Hypothalamus (tissue), 51 donors: ENCODE measurements at places on chromosomes 16 and 17.

DNA sequence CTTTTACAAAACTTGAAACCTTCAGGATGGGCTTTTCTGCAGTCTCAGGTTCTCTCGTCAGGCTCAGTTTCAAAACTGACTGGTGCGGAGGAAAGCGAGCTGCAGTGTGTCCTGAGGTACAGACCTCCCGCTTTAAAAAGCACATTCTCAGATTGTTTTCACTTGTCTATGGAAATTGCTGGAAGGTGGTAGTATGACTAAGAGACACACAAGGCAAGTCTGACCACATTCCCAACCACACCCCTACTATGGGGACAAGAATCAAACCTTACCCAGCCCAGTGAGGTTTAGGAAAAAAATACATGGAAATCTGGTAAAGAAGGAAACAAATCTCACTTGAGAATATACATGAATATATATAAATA lies 18.2 kb downstream of the SRP68 start:
- no peak for DNase-seq

GRCh38 chr17:9386401-9386800 lies 189.2 kb downstream of the STX8 start:
- DNase-seq: no peak

DNA sequence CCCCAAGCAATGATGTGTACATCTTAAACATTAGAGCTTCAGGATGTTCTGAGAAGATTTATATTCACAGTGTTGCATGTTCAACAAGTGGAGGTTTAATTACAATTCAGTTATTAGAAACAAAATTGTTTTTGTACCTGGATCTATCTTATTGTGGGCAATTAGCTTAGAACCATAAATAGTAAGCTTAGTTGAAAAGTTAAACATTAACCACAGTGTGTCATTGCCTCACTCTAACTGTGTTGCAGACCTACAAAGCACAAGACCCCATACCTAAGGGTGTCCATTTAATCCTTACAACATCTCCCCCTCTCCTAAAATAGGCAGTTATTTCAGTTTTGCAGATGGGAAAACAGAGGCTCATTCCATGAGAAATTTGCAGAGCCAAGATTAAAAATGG lies 632.0 kb upstream of the SOX9 start:
- DNase-seq: no peak

DNA sequence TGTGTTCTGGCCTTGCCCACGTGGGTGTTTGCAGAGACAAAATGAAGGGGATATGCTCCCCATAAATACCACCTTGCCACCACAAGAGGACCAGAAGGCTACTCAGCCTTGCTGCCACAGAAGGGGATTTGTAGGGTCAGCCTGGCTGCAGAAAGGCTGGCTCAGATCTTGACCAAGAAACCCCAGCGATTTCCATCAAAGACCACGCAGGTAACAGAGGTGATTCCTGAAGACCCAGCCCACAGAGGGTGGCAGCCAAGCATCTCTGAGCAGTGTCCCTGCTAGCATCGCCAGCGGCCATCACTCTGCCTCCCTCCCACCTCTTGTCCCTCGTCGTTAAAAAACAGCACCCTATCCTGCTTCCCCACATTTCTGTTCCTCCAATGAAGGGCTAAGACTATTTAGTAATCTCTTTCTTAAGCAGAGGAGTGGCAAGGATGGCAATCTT lies 54.9 kb downstream of the BEAN1 start:
- DNase-seq: no peak

- DNase-seq: no peak
Measured at GRCh38 chr17:48174833-48175523, 67.4 kb downstream of the SNX11 start.

DNA sequence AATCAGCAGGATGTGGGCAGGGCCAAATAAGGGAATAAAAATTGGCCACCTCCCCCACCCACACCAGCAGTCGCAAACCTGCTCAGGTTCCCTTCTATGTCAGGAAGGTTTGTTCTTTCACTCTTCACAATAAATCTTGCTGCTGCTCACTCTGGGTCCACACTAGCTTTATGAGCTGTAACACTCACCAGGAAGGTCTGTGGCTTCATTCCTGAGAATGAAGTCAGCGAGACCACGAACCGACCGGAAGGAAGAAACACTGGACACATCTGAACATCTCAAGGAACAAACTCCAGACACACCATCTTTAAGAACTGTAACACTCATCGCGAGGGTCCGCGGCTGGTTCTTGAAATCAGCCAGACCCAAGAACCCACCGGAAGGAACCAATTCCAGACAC lies 115.5 kb upstream of the TBX2 start:
- no peak for DNase-seq

DNA sequence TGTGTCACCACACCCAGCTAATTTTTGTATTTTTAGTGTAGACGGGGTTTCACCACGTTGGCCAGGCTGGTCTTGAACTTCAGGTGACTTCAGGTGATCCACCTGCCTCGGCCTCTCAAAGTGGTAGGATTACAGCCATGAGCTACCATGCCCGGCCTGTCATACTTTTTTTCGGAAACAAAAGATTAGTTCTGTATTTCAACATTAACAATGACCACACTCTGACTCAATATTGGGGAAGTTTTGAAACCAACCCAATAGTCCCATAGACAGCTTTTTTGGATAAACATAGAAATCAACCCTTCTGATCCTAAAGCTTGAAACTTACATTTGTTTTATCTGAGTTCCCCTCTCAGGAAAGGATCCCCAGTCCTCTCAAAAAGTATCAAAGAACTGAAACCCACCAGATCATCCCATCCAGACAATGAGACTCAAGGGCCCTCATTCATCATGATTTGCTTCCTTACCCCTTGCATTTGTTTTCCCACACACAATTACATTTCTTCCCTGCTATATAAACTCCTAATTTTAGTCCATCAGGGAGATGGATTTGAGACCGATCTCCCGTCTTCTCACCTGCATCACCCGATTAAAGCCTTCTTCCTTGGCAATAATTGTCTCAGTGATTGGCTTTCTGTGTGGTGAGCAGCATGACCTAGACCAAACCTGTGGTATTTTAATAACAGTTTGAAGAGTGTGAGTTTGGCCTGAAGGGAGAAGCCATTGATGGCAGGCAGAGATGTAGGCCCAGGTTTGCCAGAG lies 7.2 kb upstream of the AGRP start:
- no peak for DNase-seq

DNA sequence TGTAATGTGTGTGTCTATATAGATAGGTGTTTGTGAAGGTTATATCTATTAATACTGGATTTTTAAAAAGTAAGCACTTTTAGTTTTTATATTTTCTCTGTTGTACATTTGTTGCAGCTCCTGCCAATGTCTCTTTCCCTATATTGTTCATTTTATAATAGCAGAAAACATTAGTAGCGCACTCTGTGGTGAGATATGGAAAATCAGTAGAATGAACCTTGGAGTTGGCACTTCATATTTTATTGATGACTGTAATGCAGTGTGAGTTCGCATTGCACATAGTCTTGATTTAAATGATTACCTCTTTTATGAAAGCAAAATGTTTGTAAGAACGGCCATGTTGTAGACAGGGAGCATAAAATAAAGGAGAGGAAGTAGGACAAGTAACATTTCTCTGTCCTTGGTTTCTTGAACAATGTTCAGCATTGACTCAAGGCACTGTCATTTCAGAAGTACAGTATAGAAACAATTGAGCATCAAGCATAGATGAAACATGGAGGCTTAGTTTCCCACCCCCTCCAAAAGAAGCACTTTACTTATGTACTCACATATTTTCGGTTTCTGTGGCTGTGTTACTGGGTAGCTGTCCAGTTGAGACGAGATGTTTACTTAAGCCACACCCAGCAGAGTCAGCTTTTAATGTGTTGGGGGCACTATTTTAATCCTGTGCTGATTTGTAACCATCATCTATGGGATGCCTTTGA lies 74.0 kb downstream of the TANC2 start:
- no peak for DNase-seq

DNA sequence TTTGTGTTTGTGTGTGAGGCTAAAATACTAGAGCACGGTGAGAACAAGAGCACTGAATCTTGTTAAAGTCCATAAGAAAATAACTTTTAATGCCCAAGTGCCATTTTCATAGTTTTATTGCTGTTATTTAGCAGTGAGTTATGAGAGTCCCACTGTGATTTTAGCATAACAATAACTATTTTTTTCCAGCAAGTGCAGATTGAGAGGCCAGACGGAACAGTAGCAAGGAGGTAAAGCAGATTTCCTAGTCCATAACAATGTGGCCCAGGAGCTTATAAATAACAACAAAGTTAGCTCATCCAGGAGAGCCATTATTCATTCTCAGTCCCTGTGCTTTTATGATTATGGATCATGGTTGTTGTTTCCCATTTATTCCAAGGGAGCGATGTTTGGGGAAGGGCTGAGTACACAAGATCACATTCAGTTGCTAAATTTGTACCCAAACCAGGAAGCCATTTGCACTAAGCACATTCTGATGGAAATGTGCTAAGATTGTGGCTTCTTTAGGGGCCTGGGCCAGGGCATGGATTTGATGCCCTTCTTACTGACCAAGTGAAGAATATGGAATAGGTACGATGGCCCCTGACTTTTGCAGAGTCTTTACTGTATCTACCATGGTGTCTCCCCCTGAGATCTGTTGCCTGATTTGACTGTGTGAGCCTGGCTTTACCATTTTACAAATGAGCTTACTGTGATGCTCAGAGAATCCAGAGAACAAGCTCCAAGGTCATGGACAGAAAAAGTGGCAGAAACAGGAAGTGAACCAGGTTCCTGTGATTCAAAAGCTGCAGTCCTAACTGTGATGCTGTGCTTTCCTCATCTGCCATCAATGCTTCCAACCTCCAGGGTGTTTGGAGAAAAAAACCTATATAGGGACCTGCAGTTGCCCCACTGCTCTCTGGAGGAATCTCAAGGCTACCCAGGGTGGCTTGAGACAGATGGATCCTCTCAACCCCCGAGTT lies 204.7 kb upstream of the HSBP1 start:
- no peak for DNase-seq

- DNase-seq: no peak
Measured at GRCh38 chr17:6078458-6078871, 8.3 kb downstream of the WSCD1 start.

GRCh38 chr16:50144211-50144610 lies 8.9 kb upstream of the TENT4B start:
- DNase-seq: no peak

GRCh38 chr17:57080718-57081117 lies 4.3 kb upstream of the AKAP1 start:
- no peak for DNase-seq

DNA sequence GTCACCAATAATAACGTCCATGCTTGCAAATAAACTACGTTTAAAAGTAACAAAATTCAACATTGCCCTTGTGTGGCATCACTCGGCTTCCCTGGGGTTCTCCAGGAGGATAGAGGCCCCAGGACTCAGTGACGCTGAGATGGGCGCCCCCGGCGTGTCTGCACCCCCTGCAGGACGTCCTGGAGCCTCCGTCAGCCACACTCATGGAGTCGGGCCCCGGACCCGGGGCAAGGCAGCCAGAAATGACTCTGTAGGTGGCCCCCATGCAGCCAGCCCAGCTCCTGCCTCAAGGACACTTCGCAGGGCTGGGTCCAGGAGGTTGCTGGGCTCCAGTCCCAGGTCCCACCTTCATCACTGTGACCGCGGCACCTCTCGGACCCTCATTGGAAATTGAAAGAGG lies 16.6 kb upstream of the ACSF3 start:
- DNase-seq: no peak

GRCh38 chr17:65193716-65194293 lies 56.6 kb downstream of the RGS9 start:
- no peak for DNase-seq

- DNase-seq: no peak
Measured at GRCh38 chr17:64216000-64216337, 47.1 kb downstream of the TEX2 start.

DNA sequence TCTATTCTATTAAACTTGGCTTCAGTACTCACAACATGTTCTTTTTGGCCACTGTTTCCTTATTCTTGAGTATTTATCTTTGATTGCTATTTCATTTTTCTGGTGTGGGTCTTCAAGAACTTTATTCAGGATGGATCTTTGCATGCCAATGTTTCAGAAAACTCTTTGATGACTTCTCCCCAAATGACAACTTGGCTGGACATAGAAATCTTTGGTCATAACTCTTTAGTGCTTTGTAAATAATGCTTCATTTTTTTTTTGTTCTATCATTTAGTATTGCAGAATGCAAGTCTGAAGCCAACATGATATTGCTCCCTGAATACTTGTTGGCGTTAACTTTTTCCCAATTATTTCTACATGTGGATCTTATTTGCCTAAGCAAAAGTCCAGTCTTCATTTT lies 103.6 kb upstream of the HS3ST2 start:
- no peak for DNase-seq

GRCh38 chr17:77854083-77854758 lies 104.3 kb upstream of the TNRC6C start:
- no peak for DNase-seq

DNA sequence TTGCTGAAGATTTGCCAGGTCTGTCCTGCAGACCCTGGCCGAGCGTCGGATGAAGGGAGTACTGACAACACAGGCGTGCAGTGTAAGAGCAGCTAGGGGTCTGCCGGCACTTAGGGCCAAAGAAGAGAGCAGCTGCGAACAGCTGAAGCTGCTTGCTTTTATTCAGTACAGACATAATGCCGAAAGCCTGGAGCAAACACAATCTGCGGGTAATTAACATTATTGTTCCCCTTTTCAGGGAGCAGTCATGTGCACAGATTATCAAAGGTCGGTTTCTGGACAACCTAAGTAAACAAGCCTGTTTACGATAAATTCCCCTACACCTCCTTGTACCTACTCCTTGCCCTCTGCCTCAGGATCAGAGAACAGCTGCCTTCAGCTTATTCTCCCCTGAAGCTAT lies 12.0 kb upstream of the KRT23 start:
- DNase-seq: no peak

DNA sequence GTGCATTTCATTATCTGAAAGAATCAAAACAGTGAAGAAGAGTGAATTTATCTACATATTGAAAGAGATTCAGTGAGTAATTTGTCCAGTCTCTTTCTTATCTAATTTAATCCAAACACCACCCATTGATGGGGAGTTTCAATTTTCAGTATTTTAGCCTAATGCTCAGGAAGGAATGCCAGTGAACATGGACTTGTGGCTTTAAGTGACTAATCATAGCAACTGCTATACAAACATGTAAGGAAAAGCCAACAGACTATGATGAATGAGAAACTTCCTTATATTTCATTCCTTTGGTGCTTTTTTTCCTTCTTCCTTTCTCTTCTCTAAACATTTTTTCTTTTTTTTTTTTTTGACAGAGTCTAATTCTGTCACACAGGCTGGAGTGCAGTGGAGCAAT lies 885.8 kb downstream of the KCNJ2 start:
- no peak for DNase-seq

- DNase-seq: no peak
Measured at GRCh38 chr17:61168506-61168905, 231.1 kb upstream of the TBX2 start.

DNA sequence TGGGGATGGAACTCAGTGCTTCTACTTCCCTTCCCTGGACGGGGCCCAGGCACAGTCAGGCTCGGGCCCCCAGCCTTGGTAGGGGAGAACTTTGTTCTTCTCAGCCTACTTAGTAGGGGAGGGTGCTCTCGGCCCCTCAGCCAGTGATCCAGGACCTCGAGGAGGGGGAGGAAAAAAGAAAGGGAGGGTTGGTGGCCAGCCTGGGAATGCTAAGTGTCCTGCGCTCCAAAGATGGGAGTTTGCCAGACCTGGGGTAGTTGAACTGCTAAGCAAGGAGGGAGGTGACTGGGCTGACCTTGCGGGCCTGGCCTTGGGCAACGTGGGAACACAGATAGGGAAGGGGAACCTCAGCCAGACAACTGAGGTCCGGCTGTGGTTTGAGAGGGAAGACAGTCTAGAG lies 12.2 kb downstream of the ADGRG1 start:
- no peak for DNase-seq
